NCI-H748 treated with DMSO at 0.1 percent for 48 hours (cell line): ENCODE measurements at places on chromosomes 6 and 20.

DNA sequence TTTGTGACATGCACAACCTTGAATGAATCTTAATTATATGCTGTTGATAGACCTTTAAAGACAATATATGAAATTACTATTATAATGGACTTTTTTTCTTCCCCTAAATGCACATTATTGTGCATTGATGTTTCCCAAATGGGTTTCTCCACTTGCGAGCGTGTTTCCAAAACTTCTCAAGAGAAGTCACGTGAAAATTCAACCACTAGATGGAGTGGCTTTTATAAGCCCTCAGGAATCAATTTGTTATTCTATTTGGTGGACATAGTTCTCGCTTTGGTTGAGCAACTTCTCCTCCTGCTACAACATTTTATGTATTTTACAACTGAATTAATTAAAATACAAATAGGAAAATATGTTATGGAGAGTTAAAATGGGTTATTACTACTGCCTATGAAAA, 9.0 kb downstream of the CNR1 start:
- no peak for DNase-seq

- peak; percentile 91 for DNase-seq
These were observed 79.1 kb downstream of the ELOVL4 start for GRCh38 chr6:79868098-79868722.

- no peak for DNase-seq
These were observed 27.8 kb upstream of the SMIM28 start for GRCh38 chr6:138349891-138350290.

GRCh38 chr6:166599205-166599604, 12.7 kb upstream of the RAMACL start:
- no peak for DNase-seq

- no peak for DNase-seq
These were observed 132.3 kb upstream of the THEMIS start for GRCh38 chr6:128033156-128033555.

GRCh38 chr6:111427341-111428116, 55.5 kb downstream of the REV3L start:
- no peak for DNase-seq

DNA sequence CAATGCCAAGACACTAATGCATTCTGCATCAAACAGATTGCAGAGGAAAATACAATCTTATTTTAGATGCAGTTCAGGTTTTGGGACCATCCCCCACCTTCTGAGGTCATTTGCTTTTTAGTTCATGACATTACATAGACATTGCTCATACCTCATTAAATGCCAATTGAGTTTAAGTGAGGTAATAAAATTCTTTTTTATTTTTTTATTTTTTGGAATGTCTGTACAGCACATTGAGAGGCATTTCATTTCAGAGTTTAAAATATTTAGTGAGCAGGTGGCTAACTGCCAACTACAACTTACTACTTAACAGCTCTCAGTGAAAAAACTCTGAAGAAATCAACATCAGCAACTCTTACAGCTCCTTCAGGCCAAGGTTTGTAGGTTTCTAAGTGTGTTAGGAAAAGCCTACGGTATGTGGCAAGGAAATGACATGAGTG, 482.2 kb upstream of the RNF217 start:
- DNase-seq, result no peak

DNA sequence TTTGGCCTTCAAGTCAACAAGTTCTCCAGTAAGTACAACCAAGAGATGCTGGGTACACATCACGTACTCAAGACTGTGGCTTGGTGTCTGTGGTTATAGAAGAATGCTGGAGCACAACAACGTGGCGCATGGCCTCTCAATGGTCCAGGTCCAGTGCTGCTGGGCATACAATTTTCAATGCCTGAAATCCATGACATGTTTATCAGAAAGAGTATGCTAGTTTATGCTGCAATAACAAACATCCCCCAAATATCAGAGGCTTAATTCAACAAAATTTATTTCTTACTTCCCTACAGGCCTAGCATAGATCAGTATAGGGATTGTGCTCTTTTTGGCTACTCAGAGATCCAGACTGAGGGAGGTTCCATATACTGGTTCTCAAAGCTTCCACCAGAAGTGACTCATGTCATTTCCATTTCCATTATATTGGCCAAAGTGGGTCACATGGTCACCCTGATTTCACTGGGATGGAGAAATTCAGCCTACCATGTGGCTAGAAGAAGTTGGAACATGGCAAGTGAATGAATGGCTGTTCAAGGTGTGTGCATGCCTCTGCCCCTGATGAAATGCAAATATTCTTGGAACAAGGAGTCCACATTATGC, 33.3 kb upstream of the KIF16B start:
- DNase-seq, result no peak

DNA sequence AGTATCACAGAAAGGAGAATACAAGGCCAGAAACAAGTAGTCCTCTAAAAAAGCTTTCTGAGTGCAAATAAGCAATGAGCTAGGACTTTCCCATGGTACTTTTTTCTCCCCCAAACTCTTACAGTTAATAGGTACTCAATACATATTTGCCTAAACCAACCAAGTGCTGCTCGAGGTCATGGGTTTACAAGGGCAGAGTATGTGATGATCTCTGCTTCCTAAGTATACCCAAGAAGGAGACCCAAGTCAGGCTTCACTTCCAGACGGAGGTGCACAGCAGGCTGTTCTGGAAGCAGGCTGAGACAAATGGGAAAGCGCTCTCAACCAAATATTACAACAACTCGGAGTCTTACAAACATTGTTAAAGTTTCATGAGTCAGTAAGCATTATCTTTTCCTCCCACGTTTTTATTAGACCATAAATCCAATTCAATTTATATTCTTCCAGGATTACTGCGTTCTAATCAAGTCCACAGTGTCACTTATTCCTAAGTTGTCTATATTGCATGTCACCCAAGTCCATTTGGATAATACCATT, 8.1 kb downstream of the FYN start:
- no peak for DNase-seq
